ENCODE measurements at places on chromosomes 1 and 21.

- peak; percentile 93 for DNase-seq
Observed at GRCh38 chr21:42414928-42415769, 11.4 kb downstream of the UBASH3A start.

- no peak for DNase-seq
Observed at GRCh38 chr1:223811634-223812101, 34.1 kb downstream of the TP53BP2 start.

DNA sequence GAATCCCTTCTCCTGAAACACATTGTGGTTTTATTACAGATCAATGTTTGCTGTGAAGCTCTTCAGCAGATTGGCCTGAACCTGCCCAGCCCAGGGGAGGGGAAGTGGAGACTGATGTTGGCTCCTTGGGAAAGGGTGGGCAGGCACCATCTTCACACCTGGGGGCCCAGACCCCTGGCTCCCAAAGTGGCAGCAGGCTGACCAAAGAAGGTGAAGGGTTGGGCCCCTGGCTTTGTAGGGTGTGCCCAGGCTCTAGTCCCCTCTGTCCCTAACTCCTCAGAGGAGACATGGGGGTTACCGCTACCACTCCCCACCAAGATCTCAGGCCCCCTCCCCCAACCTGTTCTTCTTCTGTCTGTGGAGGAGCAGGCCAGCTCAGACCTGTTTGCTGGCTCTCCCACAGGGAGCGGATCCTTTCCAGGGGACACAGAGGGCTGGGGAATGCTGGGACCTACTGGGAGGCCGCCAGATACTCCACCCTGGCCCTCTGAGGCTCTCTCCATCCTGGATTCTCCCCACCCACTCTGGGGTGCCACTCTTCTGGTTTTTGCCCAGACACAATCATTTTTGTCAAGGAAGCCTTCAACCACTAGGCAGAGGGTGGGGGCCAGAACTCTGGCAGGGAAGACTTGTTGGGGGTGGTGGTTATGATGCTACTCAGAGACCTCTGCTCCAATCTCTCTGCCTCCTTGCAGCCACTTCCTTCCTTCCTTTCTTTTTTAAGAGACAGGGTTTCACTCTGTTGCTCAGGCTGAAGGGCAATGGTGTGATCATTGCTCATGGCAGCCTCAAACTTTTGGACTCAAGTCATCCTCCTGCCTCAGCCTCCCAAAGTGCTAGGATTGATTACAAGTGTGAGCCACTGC lies 5.0 kb upstream of the EFNA3 start:
- no peak for DNase-seq

DNA sequence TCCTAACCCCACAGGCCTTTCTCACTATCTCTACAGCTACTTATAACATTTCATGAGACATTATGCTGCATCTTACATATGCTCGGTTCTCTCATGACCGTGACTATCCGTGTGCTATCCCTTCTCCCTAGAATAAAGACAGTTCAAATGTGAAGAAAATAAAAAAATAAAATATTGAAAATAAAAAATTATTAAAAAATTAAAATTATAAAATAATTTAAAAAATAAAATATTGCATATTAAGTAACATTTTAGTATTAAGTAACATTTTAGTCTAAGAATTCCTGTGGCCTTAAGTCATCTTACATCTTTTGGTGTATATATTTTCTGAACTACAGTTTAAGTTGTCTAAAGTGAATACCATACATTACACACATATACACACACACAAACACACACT lies 415.5 kb downstream of the DPYD start:
- DNase-seq: no peak

- no peak for DNase-seq
Observed at GRCh38 chr1:52904927-52905698, 16.4 kb downstream of the ECHDC2 start.

DNA sequence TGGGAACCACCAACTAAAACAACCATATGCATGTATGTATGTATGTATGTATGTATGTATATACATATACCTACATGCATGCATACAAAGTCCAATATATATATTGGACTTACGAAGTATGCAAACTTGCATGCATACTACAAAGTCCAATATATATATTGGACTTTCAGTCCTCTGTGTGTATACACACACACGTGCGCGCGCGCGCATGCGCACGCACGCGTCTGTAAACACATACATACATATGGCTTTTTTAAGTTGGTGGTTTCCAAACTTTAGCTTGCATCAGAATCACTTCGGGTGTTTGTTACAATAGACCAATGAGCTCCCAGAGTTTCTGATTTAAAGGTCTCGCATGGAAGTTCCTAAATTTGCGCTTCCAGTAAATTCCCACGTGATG lies 197.5 kb upstream of the C1orf87 start:
- DNase-seq: no peak

DNA sequence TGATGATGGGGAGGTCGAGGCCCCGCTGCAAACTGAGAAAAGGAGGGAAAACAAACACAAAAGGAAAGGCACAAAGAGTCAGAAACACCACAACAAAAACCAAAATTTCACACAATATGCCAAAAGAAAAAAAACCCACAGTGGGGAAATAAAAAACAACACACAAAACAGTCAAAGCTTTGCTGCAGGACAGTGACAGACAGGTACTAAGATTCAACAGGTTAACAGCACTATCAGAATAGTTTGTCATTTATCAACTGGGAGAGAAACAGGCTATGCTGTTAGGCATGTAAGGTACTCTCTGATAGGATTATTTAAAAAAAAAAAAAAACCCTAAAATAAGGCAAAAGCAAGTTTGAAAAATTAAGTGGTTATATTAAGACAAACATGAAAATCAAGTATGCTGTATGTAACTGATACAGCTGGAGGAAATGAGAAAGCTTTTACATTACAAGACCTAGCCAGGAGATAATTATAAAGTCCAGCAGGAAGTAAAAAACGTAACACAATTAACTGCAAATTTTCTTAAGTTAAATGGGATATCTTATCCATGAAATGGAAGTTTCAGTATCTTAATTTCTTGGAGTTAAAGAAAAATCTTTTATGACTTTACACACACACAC lies 179.0 kb downstream of the EIF4G3 start:
- DNase-seq: no peak

DNA sequence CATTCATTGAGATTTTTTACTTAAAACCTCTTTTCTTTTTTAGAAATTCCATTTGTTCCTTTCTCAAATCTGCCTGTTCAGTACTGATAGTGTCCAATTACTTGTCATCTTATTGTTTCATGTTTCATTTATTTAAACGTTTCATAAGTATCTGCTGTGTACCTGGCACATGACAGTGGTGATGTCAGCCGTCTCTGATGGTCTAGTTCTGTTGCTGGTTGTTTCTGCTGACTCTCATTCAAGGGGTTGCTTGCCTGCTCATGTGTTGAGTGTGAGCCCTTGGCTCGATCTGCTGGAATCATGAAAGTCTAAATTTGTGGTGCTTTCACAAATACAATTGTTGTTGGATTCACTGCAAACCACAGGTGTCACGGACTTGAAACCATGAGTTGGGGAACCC lies 25.5 kb upstream of the C2CD2 start:
- DNase-seq: no peak

DNA sequence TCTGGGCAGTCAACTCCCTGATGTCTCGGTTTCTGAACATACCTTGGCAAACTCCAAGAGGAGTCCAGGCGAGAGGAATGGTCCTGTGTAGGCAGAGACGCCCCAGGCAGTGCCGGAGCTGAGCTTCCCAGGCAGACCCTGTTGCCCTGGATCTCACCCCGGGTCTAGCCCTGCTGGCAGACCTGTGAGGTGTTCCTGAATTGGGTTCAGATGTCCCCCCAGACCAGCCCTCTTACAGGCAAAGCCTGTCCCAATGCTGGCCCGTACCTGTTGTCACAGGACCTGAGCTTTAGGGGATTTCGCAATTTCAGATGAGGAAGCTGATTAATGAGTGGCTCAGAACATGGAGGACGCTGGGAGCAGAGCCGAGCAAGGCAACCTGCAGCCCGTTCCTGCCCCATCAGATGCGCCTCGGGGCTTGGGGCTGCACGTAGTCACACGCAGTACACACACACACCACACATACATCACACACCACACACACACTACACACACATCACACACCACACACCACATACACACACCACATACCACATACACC lies 38.5 kb upstream of the PDE9A start:
- DNase-seq: no peak

DNA sequence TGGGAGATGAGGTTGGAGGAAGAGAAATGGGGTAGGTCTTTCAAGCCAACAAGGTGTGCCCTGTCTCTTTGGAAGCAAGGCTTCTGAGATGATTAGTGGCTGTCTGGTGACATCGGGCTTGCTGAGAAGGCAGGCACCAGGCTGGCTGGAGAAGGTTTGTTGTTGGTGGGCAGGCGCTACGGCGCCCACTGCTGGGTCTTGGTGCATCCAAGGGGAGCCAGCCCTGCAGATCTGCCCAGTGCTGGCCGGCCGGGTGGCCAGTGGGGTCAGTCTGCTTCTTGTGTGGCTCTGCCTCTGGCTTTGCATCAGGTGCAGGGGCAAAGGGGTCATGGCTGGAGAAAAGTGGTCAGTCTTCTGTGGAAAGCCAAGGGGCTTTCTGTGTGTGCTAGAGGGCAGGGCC lies 126.2 kb downstream of the TLR5 start:
- no peak for DNase-seq

DNA sequence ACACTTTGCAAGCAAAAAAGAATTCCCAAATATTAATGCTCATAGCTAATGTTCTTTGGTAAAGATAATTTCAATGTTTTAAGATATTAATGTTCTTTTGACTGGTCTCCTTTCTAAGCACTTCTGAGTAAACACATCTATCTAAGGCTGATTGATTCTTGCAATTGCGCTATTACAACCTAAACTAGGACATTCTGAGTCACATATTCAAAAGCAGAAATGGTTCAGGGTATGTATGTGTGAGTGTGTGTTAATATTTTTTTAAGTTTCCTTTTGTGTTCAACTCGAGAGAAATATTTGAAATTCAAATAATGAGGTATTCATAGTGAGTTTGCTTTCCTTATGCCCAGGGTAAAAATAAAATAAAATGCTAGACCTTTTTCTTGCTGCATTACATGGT lies 203.6 kb upstream of the GRIK3 start:
- DNase-seq: no peak

DNA sequence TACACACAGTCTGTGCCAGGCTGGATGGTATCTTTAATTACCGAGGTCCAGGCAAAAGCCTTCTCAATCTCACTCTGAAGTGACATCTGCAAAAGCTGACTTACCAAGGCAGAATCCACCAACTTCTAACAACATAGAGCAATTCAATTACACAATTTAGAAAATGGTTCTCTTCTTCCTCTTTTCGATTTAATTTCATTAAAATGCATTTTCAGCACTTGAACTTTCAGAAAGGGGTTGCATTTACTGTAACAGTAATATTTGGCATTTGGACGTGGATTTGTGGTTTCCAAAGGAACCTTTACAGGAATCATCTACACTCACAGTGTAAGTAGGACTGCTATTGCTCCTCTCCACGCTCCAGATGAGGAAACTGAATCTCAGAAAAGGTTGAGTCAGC lies 53.3 kb downstream of the ERO1B start:
- no peak for DNase-seq

DNA sequence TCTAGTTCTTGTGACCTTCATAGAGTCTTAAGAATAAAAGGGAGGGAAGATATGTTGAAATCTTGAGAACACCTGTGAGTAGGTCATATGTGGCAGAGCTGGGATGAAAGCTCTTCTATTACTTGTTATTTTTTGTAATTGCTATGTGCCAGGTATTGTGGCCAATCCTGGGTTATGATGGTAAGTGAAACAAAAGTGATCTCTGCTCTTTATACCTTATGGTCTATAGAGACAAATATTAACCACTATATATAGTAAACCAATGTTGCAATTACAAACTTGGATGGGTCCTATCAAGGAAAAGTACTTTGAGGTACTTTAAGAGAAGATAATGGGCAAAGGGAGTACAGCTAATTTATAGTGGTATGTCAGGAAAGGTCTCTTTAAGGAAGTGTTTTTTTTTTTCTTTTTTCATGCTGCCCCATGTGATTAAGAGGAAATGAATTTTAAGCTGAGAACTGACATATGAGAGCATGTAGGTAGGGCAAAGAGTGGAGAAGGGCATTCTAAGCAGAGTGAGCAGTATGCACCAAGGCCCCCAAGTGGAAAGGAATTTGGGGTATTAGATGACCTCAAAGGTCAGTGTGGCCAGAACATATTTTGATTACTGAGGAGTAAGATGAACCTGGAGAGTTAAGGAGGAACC lies 43.3 kb downstream of the POU2F1 start:
- peak; percentile 35 for DNase-seq

- DNase-seq: no peak
Observed at GRCh38 chr1:171740356-171740863, 1.5 kb downstream of the VAMP4 start.

DNA sequence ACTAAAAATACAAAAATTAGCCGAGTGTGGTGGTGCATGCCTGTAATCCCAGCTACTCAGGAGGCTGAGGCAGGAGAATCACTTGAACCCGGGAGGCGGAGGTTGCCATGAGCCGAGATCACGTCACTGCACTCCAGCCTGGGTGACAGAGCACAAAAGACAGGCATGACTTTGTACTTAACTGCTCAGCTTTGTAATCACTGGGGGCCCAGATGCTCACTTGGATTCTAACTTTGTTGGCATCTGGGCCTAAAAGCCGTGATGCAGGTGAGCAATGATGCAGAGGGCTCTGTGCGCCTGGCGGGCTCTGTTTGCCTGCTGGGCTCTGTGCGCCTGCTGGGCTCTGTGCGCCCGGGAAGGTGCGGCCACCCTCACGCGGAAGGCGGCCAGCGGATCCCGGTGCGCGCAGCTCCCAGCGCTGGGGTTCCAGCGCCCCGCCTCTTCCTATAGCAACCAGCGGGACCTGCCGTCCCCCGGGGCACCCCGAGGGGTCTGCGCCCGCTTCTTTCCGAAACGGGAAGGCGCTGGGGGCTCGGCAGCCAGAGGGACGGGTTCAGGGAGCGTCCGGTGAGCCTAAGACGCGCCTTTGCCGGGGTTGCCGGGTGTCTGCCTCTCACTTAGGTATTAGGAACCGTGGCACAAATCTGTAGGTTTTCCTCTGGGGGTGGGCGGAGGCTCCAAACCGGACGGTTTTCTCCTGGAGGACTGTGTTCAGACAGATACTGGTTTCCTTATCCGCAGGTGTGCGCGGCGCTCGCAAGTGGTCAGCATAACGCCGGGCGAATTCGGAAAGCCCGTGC lies 31.7 kb downstream of the PRMT2 start:
- DNase-seq: no peak

DNA sequence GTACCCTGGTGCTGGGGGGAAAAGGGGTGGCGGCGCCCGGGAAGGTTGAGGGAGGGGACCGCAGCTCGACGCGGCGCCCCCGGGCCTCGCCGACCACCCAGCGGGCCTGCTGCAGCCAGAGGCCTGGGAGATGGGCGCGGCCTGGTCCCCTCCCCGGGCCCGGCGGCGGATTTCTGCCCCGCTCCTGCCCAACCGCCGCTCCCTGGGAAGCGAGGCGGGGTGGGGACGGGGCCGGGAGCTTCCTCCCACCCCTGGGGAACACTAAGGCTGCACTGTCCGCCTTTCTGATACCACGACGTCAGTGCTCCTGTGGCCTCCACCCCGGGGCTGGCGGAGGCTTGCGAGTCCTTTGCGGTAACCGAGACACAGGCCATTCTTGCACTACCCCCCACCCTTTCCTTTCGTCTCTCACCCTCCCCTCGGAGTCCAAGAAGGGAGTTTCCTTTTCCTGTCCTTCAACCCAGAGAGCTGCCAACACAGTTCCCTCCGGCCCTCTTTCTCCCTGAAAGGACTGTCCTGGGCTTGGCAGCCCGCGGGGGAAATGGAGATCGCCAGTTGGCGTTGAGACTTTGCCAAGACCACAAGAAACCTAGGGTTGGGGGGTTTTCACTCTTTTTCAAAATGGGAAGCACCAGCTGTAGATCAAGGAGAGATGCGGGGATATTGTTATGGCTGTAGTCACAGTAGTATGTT lies 742 bp downstream of the SH3GLB1 start:
- DNase-seq: peak; percentile 61

GRCh38 chr1:206842854-206843253 lies 22.6 kb upstream of the IL20 start:
- no peak for DNase-seq
